ENCODE measurements at places on chromosomes 16 and 17.

- no peak for DNase-seq
Measured at GRCh38 chr17:65514541-65514940, 46.9 kb downstream of the AXIN2 start.

- DNase-seq, result no peak
Measured at GRCh38 chr17:65061646-65062045, 5.1 kb upstream of the GNA13 start.

DNA sequence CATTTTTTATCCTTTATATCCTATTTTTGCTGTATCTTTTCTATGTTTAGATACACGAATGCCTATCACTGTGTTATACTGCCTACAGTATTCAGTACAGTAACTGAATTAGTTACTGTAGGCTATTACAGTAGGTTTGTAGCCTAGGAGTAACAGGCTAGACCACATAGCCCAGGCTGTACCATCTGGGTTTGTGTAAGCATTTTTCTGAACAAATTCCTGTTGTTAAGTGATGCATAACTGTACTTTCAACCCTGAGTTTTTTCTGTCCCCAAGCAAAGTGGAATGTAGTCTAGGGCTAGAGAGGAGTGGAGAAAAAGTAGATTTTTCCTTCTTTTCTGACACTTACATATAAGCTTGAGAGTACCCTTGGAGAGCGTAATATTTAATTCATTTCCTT, 282.1 kb downstream of the HS3ST3B1 start:
- DNase-seq, result no peak

DNA sequence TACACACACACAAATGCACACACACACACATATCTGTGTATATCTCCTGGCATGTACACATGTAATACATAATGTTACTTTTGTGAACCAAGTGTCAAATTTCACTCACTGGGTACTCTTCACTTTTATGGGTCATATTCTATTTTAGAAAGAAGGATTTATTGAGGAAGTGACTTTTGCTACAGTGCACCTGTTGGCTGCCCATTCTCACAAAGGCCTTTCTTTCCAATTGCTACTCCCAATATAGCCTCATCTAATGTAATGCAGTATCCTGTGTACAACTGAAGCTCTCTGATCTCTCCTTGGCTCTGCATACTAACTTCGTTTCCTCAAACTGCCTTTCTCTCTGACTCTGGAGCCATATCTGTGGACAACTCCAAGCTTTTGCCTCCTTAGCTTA, 107.5 kb downstream of the ABCA8 start:
- DNase-seq, result no peak

- DNase-seq, result no peak
Measured at GRCh38 chr16:84228256-84228838, 11.5 kb downstream of the KCNG4 start.

GRCh38 chr17:31535581-31535981, 144.1 kb downstream of the RAB11FIP4 start:
- peak; percentile 6 for DNase-seq

DNA sequence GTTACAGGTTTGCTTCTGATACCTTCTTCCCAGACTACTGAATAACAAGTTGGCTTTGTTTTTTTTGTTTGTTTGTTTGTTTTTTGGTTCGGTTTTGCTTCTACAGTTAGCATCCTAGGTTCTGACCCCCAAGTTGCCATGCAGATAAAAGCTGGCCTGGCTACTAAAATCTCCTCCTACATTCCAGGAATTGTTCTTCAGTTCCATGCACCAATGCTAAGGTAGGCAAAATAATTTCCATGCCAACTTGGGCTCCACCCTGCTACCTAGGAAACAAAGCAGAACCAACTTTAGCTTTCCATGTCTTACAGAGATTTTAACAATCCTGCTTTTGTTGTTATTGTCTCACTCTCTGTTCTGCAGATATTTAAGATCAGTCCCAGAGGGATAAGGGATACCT, 495.5 kb upstream of the SOX9 start:
- DNase-seq, result no peak

GRCh38 chr17:77815127-77815905, 143.2 kb upstream of the TNRC6C start:
- no peak for DNase-seq

DNA sequence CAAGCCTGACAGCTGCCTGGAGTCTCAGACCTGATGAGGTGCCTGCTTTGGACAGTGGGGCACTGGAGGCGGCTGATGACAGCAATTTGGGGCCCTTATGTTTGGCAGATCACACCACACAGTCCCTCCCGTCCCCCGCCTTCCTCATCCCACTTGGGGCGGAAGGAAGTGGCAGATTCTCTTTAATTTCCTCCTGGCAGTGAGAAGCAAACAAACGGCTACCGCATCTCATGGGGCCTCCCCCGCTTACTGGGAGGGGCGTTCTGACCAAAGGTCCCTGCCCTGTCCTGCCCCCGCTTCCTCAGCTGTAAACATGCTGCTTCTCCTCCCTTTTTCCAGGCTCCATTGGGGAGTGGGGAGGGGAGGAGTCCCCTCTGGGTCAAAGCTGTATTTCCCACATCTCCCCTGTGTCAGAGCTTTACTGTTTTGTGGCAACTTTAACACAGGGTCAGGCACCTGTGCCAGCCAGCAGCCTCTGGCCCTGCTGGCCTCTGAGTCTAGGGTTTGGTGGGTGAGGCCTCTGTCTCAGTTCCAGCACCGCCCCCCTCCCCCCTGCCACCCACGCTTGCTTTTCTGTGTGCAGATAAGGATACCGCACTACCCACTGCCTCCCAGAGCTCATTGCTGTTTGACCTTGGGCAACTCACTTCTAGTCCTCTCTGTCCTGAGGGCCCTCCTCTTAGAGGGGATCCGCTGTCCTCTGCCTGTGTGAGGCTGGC, 5.4 kb upstream of the NFATC3 start:
- DNase-seq, result no peak

GRCh38 chr16:50478075-50478772, 70.0 kb upstream of the NKD1 start:
- DNase-seq, result peak; percentile 44

GRCh38 chr17:57648720-57649119, 96.4 kb downstream of the CCDC182 start:
- no peak for DNase-seq

DNA sequence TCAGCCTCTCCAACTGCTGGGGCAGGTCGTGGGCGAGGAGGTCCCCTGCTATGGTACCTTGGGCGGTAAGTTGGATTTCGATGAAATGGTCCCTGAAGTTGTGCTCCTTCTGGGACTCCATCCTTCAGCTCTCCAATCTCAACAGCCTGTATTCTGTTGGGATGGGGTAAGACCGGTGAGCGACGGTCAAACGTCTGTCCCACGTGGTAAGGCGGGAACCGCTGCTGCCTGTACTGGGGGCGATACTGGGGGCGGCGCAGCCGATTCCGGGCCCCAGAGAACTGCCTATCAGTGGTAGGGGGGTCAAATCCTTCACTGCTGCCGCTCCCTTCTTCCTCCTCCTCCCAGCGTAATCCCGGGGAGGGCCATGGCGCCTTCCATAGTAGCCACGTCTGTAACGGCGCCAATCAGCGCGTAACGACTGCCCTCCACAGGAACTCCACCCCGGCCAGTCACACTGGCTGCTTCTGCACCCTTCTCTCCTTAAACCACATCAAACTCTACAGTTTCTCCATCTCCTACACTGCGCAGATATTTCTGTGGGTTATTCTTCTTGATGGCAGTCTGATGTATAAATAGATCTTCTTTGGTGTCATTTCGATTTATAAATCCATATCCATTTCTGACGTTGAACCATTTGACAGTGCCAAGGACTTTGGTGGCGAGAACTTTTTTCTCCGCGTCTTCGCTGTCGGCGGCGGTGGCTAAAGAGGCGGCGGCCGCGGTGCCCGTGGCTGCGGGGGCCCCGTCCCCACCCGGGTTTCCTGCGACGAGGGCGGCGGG, 41.1 kb downstream of the AHSP start:
- DNase-seq, result no peak

DNA sequence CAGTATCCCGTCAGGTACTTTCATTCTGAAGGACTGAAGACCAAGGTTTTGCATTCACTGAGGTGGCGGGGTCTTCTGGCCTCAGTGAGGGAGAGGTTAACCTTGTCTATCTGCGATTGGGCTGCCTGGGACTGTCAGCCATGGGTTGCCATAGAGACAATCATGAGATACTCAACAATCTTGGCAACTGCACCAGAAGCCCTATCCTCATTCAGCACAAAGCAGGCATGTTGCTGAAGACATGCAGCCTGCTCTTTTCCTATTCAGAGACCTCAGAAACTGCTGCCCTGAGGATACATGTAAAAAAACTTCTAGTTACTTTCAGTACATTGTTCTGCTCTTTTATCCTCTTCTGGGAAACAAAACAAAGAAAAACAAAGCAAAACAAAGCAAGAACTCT, 146.3 kb upstream of the PIRT start:
- no peak for DNase-seq

GRCh38 chr17:69501591-69502468, 87.3 kb downstream of the MAP2K6 start:
- peak; percentile 73 for DNase-seq

DNA sequence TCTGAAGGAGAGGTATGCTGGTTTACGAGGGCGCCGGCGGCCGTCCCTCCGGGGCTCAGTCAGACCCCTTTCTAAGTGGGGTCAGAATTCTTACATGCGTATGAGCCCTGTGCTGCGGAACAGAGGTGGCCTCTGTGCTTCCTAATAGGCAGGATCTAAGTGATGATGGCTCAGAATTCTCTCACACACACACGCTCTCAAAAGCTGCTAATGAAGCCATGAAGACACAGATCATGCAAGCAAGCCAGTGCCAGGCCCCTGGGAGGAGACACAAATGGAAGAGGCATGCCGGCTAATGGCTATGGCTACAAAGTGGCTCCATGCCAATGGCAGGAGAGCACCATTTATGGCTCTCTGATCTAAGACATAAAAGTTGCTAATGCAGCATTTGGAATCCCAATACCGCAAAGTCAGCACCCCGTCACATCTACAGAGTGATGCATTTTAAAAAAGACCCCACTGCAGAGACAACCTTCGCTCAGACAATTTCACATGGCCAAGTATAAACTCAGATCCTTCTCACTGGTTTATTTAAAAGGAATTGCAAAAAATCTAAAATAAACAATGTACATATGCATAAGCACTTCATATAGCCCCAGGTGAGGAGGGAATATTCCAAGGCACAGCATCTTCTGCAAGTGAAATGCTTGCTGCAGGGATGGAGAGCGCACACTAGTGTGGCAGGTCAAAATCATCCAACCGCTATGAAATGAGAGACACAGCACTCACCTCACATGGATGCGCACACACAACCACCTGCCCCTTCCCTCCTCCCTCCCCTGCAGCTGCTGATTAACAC, 24.5 kb downstream of the NPLOC4 start:
- no peak for DNase-seq

GRCh38 chr17:32323811-32324491, 18.0 kb downstream of the C17orf75 start:
- peak; percentile 26 for DNase-seq

- DNase-seq, result no peak
Measured at GRCh38 chr16:88926374-88926990, 50.5 kb downstream of the CBFA2T3 start.

GRCh38 chr17:44575403-44575802, 18.1 kb downstream of the FZD2 start:
- no peak for DNase-seq

GRCh38 chr16:86289304-86289703, 221.0 kb upstream of the FOXF1 start:
- DNase-seq, result no peak

DNA sequence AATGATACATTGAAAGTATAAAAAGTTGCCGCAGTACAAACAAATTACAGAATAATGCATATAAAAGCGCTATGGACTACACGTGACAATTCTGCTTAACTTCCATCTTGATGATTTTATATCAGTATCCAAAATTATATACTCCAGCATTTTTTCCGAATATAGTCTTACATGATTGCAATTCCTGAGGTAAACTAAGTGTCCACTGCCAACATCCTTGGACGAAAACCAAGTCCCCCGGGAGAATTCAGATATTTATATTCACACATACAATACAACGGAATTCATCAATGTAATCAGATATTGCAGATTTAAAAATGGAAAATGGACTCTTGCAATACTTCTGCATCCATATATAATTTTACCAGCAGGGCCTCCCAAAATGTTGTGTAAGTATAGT, 8.9 kb upstream of the MYH11 start:
- DNase-seq, result no peak

GRCh38 chr17:36945959-36946725, 2.6 kb upstream of the AATF start:
- DNase-seq, result no peak

DNA sequence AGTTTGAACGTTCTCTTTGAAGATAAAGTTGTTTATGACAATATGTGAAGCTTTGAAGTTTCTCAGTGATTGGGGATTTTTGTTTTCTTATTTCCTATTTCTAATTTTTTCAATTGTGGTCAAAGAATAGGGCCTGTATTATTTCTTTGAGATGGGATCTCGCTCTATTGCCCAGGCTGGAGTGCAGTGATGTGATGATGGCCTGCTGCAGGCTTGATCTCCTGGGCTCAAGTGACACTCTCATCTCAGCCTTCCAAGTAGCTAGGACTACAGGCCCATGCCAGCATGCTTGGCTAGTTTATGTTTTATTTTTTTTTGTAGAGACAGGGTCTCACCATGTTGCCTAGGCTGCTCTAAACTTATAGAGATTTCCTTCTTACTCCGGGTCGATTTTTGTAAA, 11.7 kb upstream of the ANKRD40CL start:
- DNase-seq, result no peak

DNA sequence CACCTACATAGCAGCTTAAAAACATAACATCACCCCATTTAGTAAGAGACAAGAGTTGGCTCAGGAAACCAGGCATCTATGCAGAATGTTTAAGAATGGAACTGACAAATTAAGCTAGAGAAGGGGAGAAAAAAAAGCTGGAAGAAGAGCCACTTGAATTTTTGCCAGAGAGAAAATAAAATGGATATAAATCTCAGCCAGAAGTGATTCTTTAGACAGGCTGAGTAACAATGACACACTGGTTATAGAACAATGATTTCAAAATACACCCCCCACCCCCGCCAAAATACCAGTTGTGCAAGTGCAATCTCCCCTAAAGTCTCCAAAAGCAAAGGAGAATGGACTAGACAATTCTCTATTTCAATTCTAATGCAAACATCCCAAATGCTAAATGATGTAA, 22.4 kb downstream of the LSM12 start:
- DNase-seq, result no peak

DNA sequence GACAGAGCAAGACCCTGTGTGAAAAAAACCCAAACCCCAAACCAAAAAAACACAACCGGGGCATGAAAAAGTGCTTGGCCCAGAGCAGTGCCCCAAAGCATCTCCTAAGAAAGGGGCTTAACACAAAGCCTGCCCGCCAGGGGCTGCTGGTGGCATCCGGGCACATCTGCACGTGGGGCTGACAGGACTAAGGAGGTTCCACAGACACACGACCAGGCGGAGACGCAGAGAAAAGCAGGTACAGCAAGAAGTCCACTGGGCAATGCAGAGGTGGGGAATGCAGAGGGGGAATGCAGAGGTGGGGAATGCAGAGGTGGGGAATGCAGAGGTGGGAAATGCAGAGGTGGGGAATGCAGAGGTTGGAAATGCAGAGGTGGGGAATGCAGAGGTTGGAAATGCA, 109.2 kb downstream of the ZNF778 start:
- DNase-seq, result no peak
